Fibroblast of skin of right quadriceps (primary cell): ENCODE measurements at places on chromosomes 2 and 18.
A peak's percentile ranks its signal among the peaks of the same experiment; 100 is the strongest.

DNA sequence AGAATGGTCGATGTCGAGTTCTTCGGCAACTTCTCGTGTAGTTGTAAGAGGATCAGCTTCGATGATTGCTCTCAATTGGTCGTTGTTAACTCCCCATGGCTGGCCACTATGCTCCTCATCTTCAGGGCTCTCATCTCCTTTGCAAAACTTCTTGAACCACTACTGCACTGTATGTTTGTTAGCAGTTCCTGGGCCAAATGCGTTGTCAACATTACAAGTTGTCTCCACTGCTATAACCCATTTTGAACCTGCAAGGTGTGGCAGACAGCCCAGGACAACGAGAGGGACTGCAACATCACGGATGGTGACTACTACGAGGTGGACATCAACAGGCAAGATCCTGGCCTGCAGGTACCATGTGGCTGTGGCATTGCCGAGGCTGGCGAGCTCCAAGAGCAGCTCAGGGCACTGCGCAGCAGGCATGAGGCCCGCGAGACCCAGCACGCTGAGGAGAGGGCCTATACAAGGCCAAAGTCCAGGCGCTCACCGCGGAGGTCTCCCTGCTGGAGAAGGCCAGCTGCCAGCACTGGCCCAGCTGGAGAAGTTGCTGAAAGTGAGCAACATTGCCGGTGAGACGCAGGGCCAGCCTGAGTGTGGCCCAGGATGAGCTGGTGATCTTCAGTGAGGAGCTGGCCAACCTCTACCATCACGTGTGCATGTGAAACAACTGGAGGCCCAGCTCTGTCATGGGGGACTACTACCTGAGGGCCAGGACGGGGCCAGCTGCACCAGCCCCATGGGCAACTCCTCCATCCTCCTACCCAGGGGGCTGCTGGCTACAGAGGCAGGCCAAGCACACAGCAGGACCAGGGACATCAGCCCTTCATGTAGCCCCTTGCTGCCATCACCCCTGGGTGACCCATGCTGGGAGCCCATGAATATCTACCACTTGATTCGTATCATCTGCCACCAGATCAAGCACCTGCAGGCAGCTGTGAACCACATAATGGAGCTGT lies 20.2 kb downstream of the CLK1 start:
- no peak for DNase-seq

DNA sequence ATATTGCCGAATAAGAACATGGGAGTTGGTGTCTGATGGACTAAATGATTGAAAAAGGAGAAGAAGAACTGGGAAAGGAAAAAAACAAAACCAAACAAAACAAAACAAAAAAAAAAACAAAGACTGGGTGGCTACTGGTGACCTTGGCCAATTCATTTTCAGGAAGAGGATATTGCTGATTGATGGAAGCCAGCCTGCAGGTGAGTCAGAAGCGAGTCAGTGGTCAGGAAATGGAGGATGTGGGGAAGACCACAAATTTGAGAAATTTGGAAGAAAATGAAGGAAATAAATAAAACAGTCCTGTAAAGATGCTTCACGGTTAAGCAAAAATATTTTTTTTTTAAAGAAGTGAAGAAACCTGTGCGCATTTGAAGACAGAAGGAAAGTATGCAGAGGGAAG lies 296.9 kb downstream of the ZNF521 start:
- peak; percentile 59 for DNase-seq

DNA sequence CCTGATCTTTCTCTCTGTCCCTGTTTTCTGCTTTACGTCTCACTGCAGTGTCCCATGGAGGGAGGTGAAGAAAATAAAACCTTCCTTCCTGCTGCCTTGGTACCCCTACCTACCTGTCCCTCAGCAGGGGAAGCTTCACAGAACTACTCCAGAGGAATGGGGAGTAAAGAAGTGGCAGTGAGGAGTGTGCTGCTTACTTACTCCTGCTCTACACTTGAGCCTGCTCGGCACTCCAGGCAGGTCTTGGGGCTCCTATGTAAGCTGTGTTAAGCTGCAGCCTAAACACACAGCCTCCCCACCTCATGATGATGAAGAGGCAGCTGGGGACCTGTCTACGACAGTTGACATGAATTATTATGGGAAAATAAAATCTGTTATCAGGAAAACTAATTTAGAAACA lies 72.6 kb downstream of the ACSL3 start:
- DNase-seq, result no peak

DNA sequence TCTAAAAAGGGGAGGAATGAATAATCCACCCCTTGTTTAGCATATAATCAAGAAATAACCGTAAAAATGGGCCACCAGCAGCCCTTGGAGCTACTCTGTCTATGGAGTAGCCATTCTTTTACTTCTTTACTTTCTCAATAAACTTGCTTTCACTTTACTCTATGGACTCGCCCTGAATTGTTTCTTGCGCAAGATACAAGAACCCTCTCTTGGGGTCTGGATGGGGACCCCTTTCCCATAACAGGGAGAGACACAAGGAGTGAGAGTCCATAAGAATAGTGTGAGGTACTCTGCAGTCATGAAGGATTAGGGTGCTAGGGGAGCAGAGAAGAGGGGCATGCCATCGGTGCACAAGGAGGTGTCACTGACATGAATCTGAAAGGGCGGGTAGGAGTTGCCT lies 159.2 kb upstream of the PGAP1 start:
- no peak for DNase-seq

DNA sequence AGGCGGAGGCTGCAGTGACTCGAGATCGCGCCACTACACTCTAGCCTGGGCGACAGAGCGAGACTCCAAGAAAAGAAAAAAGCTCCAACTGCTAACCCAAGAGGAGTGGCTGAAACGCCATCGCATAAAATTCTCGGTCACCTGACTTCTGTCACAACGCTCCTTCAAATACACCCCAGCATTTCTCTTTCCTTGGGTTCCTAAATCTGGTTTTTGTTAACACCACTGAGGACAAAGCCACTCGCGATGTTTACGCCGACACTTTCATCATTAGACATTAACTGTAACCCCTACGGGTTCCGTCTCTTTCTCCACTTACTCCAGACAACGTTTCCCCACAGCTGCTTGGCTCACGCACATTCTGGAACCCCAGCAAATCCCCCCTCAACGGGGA lies 679 bp downstream of the CLK1 start:
- no peak for DNase-seq

DNA sequence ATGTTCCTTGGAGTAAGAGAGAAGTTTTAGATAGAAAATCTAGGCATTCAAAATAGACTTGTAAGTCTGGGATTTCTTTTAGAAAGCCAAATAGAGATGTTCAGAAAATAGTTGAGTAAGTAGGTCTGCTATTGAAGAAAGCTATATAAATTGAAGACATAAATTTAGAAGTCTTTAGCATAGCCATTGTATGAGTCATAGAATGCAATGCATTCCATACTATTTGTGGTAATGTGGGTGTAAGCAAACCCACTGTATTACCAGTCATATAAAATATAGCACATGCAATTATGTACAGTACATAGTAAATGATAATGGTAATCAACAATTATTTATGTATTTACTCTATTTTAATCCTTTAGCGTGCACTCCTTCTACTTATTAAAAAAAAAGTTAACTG lies 14.1 kb downstream of the MC4R start:
- DNase-seq, result peak; percentile 89

- DNase-seq, result peak; percentile 32
Observed at GRCh38 chr2:240143801-240144648, 3.6 kb upstream of the OTOS start.

DNA sequence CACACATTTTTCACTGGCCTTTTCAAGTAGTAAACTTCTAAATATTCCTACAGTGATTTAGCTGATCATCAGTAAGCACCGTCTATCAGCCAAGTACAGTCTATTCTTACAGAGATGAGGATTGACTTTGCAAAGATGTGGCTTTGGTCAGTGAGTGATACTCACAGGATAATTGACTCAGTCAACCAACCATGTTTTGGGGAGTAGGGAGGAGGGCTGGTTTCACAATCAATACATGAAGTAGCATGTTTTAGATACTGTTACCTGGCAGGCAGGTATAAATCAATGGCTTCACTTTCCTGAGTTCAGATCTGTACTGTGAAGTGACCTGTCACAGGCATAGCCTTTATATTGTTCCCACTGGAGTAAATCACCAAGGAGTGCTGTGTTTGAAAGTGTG lies 27.2 kb downstream of the OSBPL6 start:
- no peak for DNase-seq

DNA sequence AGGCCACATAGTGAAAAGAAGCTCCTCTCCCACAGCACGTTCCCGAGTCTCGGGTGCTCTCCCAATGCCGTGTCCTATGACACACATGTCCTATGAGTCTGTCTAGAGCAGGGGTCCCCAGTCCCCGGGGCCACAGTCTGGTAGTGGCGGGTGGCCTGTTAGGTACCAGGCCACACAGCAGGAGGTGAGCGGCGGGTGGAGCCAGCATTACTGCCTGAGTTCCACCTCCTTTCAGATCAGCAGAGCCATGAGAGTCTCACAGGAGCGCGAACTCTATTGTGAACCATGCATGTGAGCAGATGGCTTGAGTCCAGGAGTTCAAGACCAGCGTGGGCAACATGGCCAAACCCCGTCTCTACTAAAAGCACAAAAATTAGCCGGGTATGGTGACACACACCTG lies 112.6 kb downstream of the ZBTB7C start:
- no peak for DNase-seq

GRCh38 chr2:120052597-120052996 lies 39.7 kb downstream of the EPB41L5 start:
- peak; percentile 59 for DNase-seq

DNA sequence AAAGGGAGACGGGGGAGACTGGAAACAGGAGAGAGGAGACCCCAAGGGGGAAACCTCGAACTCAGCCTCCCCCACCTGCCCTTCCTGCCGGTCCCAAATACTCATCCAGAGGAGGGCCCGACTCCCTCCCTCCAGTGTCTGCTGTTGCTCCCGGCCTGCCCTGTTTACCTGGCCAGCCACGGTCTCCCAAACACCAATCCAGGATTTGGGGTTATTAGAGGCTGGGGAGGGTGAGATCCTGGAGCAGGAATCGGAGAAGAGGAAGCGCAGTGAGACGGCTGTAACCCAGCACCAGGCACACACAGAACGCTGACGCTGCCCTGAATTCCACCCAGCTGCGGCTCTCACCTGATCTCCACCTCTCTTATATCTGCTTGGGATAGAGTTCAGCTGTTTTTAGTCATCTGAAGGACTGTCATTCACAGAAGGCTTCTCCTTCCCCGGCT lies 213.0 kb downstream of the TNS1 start:
- no peak for DNase-seq

DNA sequence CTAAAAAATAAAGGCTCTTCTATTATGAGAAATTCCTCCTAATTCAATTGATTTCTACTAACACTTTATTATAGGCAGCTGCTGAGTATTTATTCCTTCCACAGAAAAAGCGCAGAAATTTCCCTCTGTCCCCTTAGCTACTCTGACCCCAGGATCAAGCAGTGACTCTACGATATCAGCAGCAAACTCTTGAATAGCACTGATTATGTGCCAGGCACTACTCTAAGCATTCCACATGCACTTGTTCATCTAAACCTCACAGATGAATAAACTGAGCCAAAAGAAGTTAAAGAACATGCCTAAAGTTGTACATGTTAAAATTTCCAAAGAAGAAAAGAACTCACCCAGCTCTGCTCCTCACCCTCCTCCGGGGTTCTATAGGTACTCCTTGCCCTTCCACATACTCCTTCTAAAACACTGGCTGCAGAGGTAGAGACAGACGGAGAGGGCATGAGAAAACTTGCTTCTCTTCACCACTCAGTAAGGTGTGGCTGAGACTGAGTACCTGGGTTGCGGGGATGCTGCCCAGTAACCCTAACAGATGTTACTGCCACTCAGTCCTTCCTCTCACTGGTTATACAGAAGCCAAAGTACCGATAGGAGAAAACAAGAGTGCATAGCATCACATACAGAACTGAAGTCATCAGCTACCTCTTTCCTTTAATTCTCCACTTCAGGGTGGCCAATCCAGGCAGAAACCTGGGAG lies 9.9 kb downstream of the C1D start:
- DNase-seq, result no peak

GRCh38 chr18:9354256-9354655 lies 19.7 kb downstream of the TWSG1 start:
- DNase-seq, result no peak

DNA sequence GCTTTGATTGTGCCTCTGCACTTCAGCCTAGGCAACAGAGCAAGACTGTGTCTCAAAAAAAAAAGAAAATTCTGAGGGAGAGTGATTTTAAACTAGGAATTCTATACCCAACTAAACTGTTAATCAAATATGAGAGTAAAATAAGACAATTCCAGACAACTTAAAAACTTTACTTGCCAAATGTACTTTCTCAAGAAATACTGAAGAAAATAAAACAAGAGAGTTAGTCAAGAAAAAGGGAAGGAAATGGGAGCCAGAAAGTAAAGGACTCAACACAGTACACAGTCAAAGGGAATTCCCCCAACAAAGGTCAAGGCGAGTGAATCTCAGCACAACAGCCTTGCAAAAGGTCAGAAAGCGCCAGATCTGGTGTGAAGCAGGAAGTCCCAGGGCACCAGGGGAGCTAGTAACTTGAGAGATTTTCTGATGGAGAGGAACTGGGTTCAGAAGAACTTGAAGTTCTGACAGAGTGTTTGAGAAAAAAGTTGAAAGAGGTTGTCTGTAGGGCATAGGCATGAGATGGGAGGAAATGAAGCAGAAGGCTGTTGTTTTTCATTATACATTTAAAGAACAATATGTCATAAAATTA lies 22.6 kb upstream of the TBC1D8 start:
- DNase-seq, result no peak

DNA sequence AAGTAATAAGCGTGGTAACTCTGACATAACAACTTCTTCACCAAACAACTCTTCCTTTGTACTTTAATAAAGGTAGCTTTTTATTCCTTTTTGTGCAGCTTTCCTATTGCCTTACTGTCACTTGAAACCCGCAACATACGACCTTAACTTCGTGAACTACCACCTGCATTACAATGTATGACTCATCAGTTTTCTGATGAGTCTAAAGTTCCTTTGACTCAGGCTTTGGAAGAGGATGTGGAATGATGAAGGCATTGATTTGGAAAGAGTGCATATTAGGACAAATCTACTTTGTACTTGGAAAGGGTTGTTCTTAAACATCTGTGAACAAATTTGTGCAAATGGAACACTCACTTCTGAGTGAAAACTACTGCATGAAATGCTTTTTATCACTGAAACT lies 1012.1 kb downstream of the TMEM182 start:
- DNase-seq, result no peak

DNA sequence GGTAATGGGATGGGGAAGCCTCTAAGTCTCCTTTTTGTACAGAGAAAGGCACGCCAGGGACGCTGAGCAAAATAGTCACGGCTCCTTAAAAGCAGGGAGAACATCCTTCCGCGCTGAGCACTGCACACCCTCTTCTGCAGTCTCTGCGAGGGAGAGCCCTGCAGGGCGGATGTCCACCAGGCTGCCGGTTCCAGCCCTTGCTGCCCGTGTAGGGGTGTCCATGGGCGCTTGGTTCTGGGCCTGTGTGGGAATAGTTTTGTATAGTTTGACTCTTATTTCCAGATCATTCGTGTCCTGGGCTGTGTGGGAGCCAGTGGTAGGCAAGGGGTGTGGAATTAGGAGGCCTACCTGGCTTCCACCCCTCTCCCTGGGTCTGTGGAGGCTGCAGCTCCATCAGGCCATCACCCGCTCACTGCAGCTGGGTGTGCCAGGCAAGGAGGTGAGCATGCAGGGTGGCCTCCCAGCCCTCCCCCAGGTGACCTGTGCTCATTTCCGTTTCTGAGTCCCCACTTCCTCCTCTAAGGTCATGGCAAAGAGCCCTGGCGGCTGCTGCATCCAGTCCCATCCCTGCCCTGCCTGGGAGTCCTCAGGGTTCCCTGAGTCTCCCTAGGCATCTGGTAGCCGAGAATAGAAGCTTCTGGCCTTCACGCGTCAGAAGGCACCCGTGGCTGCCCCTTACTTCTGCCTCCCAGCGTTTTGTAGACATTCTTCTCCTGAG lies 202.6 kb downstream of the LDLRAD4 start:
- no peak for DNase-seq
